DND-41 (cell line): ENCODE measurements at places on chromosomes 11 and 22.

GRCh38 chr11:129701706-129702105 lies 113.9 kb upstream of the TMEM45B start:
- H3K36me3 ChIP-seq = no peaks in the 10 kb centered on the region
- no peaks in the 10 kb centered on the region for H3K4me1 ChIP-seq
- H3K4me3 ChIP-seq = no peak overlapping the region
- peaks cover 6% of the 10 kb centered on the region for H3K27me3 ChIP-seq

DNA sequence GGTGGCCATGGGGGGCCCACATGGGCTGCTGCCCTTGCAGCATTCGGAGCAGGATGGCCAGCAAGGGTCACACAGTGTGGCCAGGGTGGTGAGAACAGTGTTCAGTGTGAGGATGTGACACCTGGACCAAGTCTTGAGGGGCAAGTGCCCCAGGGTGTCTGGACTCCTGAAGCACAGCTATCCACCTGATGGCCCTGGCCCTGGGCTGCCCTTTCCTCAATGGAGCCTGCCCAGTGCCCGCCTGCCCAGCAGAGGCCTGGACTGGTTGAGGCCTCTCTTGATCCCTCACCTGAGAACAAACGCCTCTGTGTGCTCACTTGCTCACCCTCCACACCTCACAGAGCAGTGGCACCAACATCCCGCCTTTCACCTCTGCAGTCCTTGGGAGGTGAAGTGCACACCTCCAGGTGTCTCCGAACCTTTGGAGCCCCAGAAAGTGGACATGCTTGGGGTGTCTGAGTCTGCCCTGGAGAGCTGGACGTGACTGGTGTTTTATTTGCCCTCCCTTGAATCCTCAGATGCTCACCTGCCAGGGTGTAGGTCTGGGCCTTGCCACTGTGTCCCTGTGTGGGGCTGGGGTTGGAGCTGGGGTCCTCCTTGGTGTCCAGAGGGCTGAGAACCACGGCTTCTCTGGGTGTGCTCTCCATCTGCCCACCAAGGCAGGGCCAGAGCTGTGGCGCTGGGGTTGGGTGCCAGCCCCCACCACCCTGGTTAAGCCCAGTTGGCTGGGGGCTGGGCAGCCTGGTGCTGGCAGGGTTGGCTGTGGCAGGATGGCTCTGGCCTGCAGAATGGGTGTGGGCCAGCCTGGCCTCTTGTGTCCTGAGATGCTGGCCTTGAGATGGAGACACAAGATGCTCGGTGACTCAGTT lies 3.8 kb upstream of the MUC2 start:
- DNase-seq = no peak
- H3K27ac ChIP-seq = no peak overlapping the region
- H3K36me3 ChIP-seq = no peaks in the 10 kb centered on the region
- H3K4me3 ChIP-seq = no peak overlapping the region

- H3K4me1 ChIP-seq = peaks cover 8% of the 10 kb centered on the region
- no peaks in the 10 kb centered on the region for H3K27me3 ChIP-seq
- H3K36me3 ChIP-seq = no peaks in the 10 kb centered on the region
- H3K4me3 ChIP-seq = no peak overlapping the region
- H3K27ac ChIP-seq = no peak overlapping the region
Measured at GRCh38 chr11:75323609-75324008, 27.9 kb downstream of the ARRB1 start.

DNA sequence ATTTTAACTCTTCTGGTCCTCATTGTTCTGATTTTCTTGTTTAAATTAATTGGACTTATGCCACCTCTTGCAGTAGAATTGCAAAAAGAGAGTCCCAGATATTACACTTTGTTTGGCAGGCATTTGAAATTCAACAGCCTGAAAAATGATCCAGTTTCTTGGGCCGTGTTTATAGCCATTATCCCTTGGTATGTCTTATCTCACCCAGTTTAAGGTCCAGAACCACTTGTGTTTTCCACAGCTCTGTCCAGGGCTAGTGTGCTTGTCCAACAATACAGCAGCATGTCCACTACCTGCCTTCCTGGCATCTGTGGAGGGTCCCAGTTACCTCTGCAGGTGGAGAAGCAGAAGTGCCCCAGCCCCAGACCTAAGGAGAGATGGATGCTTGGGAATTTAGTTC lies 397.4 kb downstream of the SOX6 start:
- H3K27ac ChIP-seq = no peak overlapping the region
- H3K4me3 ChIP-seq = no peak overlapping the region
- no peaks in the 10 kb centered on the region for H3K4me1 ChIP-seq
- H3K27me3 ChIP-seq = peaks cover 5% of the 10 kb centered on the region
- H3K36me3 ChIP-seq = no peaks in the 10 kb centered on the region

DNA sequence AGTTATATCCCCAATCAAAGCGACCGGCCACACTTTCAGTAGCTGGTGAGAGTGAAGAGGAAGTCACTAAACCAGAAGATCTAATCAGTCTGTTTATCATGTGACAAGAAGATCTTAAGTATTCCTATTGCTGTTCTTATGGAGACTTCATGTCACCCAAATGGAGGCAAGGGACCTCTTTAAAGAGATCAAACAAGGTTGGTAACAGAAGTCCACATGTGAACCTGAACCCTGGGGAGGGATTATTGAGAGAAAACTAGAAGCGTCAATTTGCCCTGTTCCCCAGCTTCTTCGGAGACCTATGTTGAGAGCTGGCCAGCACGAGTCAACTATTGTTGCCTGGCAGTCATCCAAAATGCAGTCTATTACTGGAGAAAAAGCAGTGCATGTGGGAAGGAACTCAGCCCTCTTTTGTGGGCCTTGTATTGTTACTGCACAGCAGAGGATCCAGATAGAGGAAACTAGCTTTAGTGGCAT lies 76.9 kb upstream of the CTSC start:
- peak overlapping the region; percentile 89 for H3K27ac ChIP-seq
- no peaks in the 10 kb centered on the region for H3K36me3 ChIP-seq
- no peaks in the 10 kb centered on the region for H3K27me3 ChIP-seq
- peak; percentile 72 for DNase-seq
- H3K4me3 ChIP-seq = no peak overlapping the region
- H3K4me1 ChIP-seq = peaks cover 37% of the 10 kb centered on the region

GRCh38 chr11:123170929-123171328 lies 24.1 kb downstream of the CLMP start:
- no peak overlapping the region for H3K27ac ChIP-seq
- no peak overlapping the region for H3K4me3 ChIP-seq
- no peaks in the 10 kb centered on the region for H3K4me1 ChIP-seq
- no peaks in the 10 kb centered on the region for H3K36me3 ChIP-seq

DNA sequence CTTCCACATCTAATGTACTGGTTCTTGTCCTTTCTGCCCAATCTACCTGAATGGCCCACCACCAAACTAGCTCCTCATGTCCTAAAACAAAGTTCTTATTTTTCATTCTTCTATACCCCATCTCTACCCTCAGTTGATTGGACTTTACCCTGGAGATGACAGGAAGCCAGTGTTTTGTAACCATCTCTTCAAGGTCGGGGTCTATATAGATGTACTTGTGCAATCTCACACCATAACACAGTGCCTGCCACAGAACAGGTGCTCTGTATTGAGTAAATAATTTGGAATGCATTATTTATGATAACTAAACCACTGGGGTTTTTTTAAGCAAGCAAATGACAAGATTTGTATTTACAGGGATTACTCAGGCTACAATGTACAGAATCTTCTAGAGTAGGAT lies 76.7 kb upstream of the FAM181B start:
- peaks cover 6% of the 10 kb centered on the region for H3K27me3 ChIP-seq
- H3K4me1 ChIP-seq = no peaks in the 10 kb centered on the region
- no peak for DNase-seq
- H3K4me3 ChIP-seq = no peak overlapping the region
- no peaks in the 10 kb centered on the region for H3K36me3 ChIP-seq
- no peak overlapping the region for H3K27ac ChIP-seq

DNA sequence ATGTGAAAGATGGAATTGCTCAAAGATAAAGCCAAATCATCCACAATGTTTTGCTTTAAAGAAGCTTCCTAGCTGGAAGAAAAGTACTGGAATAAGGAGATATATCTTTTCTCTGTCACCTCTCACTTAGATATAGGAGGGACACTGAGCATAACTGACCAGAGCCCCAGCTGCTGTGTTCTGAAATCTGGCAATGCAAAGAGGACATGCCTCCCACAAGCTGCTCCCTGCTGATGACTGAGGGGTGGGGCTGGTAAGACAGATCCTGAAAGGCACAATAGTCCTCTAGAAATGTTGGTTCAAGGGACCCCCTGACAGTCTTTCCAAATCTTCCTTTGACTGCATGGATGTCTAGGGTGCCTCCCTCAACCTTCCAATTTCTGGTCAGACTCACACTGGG lies 67.0 kb downstream of the SC5D start:
- no peaks in the 10 kb centered on the region for H3K27me3 ChIP-seq
- no peak overlapping the region for H3K4me3 ChIP-seq
- DNase-seq = no peak
- no peaks in the 10 kb centered on the region for H3K4me1 ChIP-seq
- H3K27ac ChIP-seq = no peak overlapping the region

GRCh38 chr11:102323542-102324251 lies 6.4 kb downstream of the BIRC3 start:
- no peak overlapping the region for H3K27ac ChIP-seq
- no peaks in the 10 kb centered on the region for H3K36me3 ChIP-seq
- no peaks in the 10 kb centered on the region for H3K27me3 ChIP-seq
- H3K4me3 ChIP-seq = no peak overlapping the region
- no peak for DNase-seq

GRCh38 chr11:127485541-127485940 lies 485.0 kb upstream of the KIRREL3 start:
- no peak for DNase-seq
- no peak overlapping the region for H3K27ac ChIP-seq
- H3K4me1 ChIP-seq = no peaks in the 10 kb centered on the region
- no peaks in the 10 kb centered on the region for H3K27me3 ChIP-seq
- no peak overlapping the region for H3K4me3 ChIP-seq
- no peaks in the 10 kb centered on the region for H3K36me3 ChIP-seq

GRCh38 chr11:70331901-70332300 lies 61.4 kb downstream of the PPFIA1 start:
- no peak overlapping the region for H3K27ac ChIP-seq
- no peak for DNase-seq
- no peak overlapping the region for H3K4me3 ChIP-seq
- H3K4me1 ChIP-seq = no peaks in the 10 kb centered on the region
